Fibroblast of villous mesenchyme (primary cell): ENCODE measurements at places on chromosomes 7 and 10. TPM values are rescaled to one million over a fixed set of nuclear protein-coding genes. Genes with fewer than 3 reads are reported as not detected.

GRCh38 chr7:41134300-41135255 is 568.3 kb downstream of the INHBA start:
- peak; percentile 64 for DNase-seq

GRCh38 chr7:139597028-139597427 is 73.5 kb downstream of the CLEC2L start:
- no peak for DNase-seq

GRCh38 chr10:130787821-130788220 is 523.7 kb downstream of the TCERG1L start:
- no peak for DNase-seq

- peak; percentile 24 for DNase-seq
Observed at GRCh38 chr10:96511044-96511945, 2.4 kb downstream of the TLL2 start.

GRCh38 chr7:71504697-71505441 is 372.9 kb downstream of the GALNT17 start:
- no peak for DNase-seq

Gene NPM3
- total RNA-seq: 63.5 and 94.7 TPM in 2 replicates

GRCh38 chr7:133436014-133436428 is 183.1 kb downstream of the EXOC4 start:
- peak; percentile 64 for DNase-seq

Gene KCNIP2
- total RNA-seq: 0.86 and 0.97 TPM in 2 replicates

DNA sequence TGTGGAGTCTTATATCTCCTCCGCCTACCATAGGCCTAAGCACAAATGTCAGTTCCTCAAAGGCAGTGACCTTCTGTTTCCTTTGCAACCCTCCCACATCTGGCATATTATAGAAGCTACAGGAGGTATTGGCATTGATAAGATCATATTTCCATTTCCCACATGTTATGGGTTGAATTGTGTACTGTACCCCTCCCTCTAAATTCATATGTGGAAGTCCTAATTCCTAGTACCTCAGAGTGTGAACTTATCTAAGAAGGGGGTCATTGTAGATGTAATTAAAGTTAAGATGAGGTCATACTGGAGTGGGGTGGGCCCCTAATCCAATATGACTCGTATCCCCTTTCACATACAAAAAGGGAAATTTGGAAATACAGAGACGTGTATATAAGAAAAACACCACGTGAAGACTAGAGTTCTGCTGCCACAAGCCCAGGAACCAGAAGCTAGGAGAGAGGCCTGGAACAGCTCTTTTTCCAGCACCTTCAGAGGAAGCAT is 6.1 kb upstream of the LAMB4 start:
- DNase-seq: no peak

GRCh38 chr7:90728568-90728967 is 132.4 kb downstream of the CDK14 start:
- no peak for DNase-seq

- no peak for DNase-seq
Observed at GRCh38 chr7:96962221-96962885, 43.0 kb upstream of the DLX6 start.

- no peak for DNase-seq
Observed at GRCh38 chr10:3757638-3758490, 27.1 kb downstream of the KLF6 start.

Gene STEAP2
- 4.5 and 8.6 TPM in 2 replicates for total RNA-seq

Gene SUN3
- total RNA-seq: not detected in 2 replicates

Gene ZNF25
- 11.3 and 12.5 TPM in 2 replicates for total RNA-seq

DNA sequence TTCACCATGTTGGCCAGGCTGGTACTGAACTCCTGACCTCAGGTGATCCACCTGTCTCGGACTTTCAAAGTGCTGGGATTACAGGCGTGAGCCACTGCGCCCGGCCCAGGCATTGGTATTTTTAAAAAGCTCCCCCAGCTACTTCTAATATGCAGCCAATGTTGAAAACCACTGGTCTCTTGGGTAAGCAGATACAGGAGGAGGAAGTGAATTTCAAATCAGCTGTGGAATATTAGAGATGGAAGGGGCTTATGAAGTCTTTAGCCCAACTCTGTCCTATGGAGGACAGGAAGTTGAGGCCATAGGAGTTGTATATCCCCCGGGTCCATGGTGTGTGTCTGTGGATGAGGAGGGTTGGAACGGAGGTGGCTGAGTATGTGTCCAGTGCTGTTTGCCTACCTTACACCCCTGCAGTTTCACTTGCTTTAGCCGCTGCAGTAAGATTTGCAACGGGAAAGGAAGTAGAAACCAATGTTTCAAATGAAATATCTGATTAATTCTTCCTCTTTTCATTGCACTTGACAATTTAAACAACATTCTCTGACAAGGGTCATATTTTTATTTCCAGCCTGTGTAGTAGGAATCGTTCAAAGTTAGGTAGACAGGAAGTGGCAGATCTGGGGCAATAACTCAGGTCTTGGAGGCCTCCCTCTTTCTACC is 3.4 kb downstream of the PDE6C start:
- DNase-seq: no peak

- DNase-seq: peak; percentile 41
Observed at GRCh38 chr10:62278441-62278910, 9.8 kb upstream of the RTKN2 start.

DNA sequence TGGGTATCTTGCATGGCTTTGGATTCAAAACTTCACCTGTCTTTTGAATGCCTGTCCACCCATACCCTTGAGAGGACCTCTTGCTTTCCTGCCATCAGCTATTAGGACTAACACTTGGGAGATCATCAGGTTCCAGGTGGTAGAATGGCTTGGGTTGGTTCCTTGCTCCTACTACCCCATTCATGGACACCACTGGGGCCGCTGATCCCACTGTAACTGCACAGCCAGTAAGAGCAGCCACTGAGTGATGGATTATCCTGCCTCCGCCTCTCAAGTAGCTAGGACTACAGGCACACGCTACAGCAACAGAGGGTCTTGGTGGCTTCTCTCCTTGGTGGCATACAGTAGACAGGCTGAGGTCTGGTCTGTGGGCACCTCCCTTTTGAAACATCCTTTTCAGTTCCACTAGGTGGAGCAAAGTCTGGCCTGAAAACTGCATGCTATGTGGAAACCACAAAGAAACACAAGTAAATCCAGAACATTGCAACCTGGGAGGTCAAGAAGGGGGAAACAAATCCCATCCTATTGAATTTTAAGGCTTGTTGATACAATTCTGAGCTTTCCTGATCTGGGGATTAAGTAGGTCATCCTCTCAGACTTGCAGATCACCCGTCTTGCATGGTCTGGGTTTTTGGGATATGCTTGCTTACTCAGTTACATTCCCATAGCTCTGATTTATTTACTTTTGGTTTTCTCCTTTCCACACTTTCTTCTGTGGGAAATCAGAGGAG is 9.4 kb downstream of the WBP1L start:
- peak; percentile 99 for DNase-seq

GRCh38 chr7:69782917-69783684 is 184.8 kb downstream of the AUTS2 start:
- peak; percentile 12 for DNase-seq

- peak; percentile 9 for DNase-seq
Observed at GRCh38 chr10:37495415-37495814, 362.0 kb downstream of the ZNF248 start.

Gene STEAP4
- under 0.01 TPM in 2 replicates for total RNA-seq

- no peak for DNase-seq
Observed at GRCh38 chr10:2921956-2922680, 145.2 kb upstream of the PFKP start.

DNA sequence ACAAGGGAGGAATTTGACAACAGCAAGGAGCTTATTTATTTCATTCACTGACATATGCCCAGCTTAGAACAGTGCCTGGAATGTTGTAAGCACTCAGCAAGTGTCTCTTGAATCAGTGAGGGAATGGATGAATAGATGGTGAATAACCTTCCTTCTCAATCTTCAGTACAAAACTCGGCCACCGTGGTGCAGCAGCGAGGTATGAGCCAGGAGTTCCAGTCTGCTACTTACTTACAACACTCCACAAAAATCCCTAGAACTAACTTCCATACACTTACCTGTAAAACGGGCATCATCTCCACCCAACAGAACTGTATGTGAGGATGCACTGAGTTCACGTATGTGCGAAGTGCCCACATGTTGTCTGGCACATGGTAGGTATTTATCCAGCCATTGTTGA is 237.4 kb downstream of the WDR11 start:
- no peak for DNase-seq

DNA sequence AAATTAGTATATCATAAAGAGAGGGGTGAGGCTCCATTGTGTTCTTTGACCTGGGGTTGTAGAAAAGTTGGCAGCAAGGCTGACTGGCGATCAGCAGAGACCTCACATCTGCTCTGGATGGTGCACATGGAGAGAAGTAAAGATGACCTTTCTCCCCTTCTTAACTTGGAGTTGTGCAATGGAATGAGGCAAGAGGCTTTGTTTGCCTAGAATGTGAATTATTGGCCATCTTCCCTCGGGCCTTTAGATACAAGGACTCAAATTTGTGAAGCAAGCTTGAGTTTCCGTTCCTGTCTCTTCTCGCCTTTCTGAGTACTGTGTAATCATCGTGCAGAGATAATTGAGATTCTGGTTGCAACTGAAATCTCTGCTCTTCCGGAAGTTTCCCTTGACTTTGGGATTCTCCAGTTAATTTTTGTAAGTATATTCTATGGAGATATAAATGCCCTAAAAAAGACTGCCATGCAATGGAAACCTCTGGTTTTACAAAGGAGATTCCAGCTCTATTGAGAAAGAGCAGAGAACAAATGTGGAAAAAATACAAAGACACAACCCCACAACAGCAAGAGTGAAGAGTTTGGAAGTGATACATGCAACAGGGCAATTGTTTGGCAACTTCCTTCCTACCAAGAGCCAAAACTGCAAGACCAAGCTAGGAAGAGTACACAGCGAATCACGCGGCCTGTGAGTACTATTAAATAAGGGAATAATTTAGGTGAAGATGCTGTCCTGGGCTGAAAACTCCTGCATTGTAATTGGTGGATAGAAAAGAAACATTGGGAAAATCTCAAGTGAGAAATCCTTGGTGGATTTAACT is 542.3 kb upstream of the NRP1 start:
- DNase-seq: no peak

- no peak for DNase-seq
Observed at GRCh38 chr7:16317406-16317805, 103.9 kb downstream of the CRPPA start.

Gene OPALIN
- total RNA-seq: not detected in 2 replicates

DNA sequence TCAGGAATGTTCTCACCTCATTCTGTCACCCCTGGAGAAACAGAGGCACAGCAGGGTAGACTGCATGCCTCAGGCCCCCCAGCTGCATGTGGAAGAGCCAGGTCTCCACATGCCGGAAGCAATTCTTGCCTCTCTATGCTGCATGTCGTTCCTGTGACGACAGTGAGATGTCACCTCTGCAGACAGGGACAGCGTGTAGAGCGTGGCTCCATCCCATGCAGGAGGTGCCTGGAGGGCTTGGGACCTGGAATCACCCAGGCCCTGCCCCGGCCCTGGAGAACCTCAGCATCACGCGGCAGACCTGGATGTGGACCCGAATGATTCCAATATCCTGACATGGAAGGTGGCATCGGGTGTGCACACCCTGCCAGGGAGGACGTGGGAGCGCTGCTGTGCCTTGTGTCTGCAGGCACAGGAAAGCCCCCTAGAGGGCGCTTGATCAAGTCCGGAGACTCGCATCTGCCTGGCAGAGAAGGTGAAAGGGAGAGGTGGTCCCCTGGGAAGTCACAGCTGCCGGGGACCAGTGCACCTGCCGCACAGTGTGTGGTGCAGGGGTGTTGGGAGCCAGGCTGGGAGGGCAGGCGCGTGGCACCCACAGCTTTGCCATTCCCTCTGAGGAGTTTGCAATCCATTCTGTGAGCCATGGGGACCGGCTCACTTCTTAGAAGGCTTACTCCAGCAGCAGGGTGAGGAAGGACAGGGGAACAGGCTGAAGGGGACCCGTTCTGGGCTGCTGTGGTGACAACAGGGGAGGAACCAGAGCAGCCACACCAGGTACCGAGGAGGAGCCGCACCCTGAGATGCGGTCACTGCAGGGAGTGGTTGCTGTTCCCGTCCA is 45.3 kb upstream of the EN2 start:
- peak; percentile 30 for DNase-seq

Gene ORAI2
- 40.6 and 49.9 TPM in 2 replicates for total RNA-seq

- DNase-seq: no peak
Observed at GRCh38 chr10:112988839-112989406, 38.9 kb downstream of the TCF7L2 start.

Gene SLC39A12
- not detected in 2 replicates for total RNA-seq

DNA sequence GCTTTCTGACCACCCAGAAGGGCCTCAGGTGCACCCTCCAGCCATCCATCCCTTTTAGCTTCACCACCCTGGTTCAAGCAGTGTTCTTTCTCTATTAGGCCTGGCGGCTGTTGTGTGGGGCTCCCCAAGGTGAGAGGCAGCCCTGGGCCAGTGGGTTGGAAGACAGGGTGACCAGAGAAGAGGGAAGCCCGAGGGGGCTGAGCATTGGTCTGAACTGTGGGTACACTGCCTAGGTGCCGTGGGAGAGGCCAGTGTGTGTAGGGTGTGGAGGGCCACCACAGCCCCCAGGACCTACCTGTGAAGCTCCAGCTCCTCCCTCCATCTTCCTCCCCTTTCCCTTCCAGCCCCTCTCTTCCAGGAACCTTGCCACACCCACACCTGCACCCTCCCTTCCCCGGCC is 9.1 kb upstream of the MTPAP start:
- DNase-seq: no peak

DNA sequence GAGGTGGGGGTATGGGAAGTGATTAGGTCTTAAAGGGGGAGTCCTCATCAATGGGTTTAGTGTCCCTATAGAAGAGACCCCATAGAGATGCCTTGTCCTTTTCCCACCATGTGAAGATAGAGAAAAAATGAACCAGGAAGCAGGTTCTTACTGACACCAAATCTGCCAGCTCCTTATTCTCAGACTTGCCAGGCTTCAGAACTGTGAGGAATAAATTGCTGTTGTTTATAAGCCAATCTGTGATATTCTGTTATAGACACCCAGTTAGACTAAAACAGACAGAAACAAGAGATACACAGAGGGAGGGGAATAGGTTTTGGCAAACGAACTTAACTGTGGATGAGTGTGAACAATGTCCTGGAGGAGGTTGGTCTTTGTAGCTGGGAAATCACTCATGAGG is 381.4 kb downstream of the ADRA2A start:
- no peak for DNase-seq

DNA sequence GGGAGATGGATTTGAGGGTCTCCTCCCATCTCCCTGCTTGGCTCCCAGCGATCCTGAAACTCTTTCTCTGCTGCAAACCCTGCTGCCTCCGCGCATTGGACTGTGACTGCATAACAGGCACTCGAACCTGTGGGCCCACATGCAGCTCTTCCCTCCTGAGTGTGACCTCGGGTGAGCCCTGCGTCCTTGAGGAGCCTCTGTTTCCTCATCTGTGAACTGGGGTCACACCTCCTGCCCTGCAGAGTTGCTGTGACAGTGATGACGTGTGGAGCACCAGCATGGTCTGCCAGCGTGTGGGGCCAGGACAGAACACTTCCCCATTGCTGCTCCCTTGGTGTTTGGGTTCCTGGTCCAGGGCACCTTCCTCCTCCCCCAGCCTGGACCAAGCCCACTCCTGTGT is 46.9 kb upstream of the PSMG3 start:
- no peak for DNase-seq

Gene TMEM273
- not detected in 2 replicates for total RNA-seq

- no peak for DNase-seq
Observed at GRCh38 chr7:135648235-135648634, 14.1 kb upstream of the STMP1 start.
